NCI-H1436 (cell line): ENCODE measurements at places on chromosomes 2 and 18.

- DNase-seq: no peak
Measured at GRCh38 chr2:85472261-85472660, 53.7 kb downstream of the SH2D6 start.

- DNase-seq: no peak
Measured at GRCh38 chr2:65630643-65631042, 198.2 kb upstream of the SPRED2 start.

DNA sequence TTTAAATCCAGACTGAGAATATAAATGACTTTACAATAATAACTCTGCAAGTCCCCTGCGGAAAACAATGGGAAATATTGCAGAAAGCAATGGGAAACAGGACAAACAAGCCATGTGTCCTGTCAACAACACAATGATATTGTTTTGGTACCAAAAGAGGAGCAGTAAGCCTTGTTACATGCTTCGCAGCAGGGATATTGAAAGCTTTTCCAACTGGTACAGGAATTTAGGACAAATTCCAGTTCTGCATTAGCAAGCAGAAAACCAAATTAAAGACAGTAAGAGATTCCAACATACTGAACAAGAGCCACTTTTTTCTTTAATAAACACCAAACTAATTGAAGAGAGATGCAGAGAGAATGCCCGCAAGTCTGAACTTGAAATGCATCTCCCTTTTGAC, 30.0 kb downstream of the FRZB start:
- DNase-seq: no peak

DNA sequence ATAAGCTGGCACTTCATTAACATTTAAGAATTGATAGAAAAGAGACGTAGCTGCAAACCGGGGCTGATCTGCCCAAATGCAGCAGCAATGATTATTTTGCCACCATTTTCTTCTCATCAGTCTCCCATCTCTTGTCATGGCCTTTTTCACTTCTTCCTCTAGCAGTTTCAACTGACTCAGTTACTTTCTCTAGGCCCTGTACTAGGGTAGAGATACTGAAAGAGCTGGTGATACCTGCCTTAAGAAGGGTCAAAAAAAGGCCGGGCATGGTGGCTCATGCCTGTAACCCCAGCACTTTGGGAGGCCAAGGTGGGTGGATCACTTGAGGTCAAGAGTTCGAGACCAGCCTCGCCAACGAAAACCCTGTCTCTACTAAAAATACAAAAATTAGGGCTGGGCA, 127.4 kb downstream of the LTBP1 start:
- no peak for DNase-seq

GRCh38 chr2:32768387-32769174, 140.7 kb downstream of the TTC27 start:
- no peak for DNase-seq

DNA sequence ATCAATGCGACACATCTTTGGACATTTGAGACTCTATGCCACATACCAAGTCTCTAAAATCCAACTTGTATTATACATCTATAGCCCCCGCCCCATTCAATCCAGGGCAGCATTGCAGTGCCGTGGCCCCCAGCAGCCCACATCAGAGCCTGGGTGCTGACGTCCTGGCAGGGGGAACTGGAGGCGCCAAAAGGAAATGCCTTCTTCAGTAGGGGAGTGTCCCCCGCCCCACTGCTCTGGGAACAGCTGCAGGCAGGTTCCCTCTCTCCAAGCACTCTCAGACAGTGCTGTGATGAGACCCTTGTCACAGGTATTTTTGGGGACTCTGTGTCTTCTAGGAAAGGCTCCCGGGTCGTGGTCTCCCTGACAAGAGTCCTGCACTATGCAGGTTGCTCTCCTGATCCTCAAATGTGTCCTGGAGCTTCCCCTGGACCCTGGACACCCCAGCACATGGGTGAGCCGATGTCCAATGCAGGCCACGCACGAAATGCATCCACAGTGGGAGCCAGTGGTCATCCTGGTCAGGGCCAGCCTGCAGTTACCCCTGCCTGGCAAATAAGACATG, 188.7 kb downstream of the RTP5 start:
- no peak for DNase-seq

GRCh38 chr2:103135679-103136078, 373.8 kb downstream of the TMEM182 start:
- no peak for DNase-seq

DNA sequence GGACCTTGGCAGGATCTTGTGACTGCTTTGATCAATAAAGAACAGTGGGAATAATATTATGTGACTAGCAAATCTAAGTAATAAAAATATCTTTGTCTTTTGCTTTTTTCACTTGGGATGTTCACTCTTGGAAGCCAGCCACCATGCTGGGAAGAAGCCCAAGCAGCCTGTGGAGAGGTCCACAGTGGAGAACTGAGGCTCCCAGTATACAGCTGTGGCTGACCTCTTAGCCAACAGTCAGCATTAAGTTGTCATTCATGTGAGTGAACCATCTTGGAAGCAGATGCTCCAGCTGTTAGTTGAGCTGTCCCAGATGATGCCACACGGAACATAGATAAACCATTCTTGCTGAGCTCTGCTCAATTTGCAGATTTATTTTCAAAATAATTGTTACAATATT, 160.0 kb downstream of the OSR1 start:
- no peak for DNase-seq

GRCh38 chr18:69882965-69883668, 64.6 kb downstream of the CD226 start:
- no peak for DNase-seq

- DNase-seq: no peak
Measured at GRCh38 chr2:130352237-130352636, 3.6 kb upstream of the PTPN18 start.

- DNase-seq: no peak
Measured at GRCh38 chr2:3557639-3558204, 411 bp downstream of the RNASEH1 start.

DNA sequence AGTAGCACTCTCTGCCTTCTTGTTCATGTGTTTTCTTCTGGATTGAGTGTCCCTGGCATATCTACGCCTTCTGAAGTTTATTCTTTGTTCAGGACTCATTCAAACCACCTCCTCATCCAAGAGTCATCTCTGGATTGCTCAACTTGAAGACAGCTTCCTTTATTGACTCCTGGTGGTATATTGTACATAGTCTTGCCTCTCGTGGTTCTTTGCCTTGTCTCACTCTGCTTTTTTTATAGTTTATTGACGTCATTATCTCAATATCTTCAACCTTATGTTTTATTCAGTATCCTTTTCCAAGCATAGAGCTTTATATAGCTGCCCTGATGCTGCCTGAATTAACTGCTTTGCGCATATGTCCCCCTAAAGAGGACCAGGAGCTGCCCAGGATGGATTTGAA, 161.7 kb downstream of the INSIG2 start:
- no peak for DNase-seq

- no peak for DNase-seq
Measured at GRCh38 chr2:54479424-54479823, 23.3 kb downstream of the SPTBN1 start.
